Fibroblast of villous mesenchyme (primary cell): ENCODE measurements at places on chromosomes 5 and 9.

GRCh38 chr5:89005990-89006389, 123.0 kb upstream of the MEF2C start:
- no peak for DNase-seq

GRCh38 chr5:88049737-88050136, 218.9 kb downstream of the TMEM161B start:
- no peak for DNase-seq

- DNase-seq = no peak
Observed at GRCh38 chr9:126114409-126114760, 212.2 kb upstream of the MVB12B start.

GRCh38 chr5:118224546-118224945, 763.8 kb downstream of the DTWD2 start:
- no peak for DNase-seq

- no peak for DNase-seq
Observed at GRCh38 chr5:84384604-84385575, at the start of gene EDIL3. Gene EDIL3 (minus strand): TSS chr5:84384880. CDS start chr5:84384374, 506 bp downstream.

GRCh38 chr9:109250771-109251079, 70.1 kb downstream of the EPB41L4B start:
- DNase-seq = no peak

DNA sequence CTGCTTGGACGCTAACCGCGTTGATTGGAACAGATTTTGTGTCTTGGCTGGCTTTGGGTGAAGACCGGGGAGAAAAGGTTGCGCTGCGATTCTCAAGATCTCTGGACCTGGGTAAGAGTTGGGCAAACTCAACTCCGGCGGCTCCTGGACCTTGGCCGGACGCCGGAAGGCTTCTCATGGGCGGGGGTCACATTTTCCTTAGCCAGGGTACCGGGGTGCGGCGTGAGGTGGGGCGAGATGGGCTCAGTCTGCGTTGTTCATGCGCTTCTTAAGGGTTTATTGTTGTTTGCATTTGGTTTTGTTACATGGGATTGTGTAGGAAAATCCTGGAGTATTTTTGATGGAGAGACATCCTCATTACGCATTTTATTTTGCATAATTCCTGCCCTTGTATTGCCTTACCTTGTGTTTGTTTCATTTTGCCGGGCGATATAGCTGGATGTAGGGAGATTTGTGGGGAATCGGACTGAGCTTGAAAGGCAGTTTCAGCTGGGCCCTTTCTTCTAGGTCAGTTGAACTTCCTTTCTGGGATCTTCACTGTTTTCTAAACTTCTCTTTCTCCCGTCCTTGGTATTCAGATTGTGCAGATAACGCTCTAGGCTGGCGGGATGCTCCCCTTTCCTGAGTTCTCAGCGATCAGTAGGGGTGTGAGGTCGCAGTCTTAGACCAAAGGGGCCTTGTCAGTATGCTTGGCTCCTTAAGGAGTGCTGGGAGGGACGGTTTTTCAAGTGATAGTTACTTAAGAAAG, 524 bp downstream of the MEGF10 start:
- no peak for DNase-seq

DNA sequence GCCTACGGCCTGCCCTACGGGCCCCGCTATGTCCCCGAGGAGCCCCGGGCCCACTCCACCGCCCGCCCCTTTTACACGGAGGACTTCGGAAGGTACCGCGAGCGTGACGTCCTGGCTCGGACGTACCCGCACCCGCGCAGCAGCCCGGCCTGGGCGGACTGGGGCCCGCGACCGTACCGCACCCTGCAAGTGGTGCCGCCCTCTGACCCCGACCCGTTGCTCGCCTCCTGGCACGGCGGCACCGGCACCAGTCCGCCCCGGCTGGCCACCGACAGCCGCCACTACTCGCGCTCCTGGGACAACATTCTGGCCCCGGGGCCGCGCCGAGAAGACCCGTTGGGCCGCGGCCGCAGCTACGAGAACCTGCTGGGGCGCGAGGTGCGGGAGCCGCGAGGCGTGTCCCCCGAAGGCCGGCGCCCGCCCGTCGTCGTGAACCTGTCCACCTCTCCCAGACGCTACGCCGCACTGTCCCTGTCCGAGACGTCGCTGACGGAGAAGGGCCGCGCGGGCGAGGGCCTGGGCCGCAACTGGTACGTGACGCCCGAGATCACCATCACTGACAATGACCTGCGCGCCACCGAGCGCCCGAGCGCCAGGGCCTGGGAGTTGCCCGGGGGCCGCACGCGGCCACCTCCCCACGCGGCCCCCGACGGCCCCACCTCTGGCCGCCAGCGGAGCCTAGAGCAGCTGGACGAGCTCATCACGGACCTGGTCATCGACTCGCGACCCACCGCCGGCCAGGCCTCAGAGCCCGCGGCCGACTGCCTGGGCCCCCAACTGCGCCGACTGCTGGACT, 3.4 kb downstream of the AJM1 start:
- no peak for DNase-seq

DNA sequence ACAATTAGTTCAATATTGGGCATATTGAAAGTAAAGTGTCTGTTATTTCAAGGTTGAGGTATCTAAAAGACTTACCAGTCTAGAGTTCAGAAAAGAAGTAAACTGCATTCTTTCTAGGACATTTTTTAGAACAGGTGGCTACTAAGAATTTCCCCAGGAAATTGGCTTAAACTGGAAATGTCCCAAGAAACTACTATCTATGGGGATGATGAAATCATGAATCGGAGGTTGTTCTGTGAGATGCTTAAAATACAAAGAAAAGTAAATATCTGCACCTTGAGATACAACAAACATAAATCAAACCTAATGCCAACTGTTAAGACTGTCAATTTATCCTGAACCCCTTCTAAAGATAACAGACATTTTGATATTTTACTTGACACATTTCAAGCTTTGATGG, 226.5 kb upstream of the NREP start:
- DNase-seq = no peak

DNA sequence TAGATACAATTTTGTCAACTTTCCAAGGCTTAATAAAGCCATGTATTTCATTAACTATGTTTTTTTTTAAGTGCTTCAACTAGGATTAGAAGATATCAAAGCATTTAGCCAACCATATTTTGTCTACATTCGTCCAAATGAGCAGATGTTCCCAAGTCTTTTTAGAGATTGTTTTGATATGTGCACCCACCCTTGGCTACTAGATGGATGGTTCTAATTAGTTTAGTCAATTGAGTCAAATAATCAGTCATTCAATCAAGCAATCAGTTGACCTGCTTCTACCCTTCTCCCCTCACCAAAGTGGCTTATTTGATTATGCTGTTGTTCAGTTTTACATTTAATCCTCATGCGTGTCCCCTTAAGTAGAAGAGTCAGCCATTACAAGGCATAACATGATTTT, 319.5 kb upstream of the TNC start:
- no peak for DNase-seq

DNA sequence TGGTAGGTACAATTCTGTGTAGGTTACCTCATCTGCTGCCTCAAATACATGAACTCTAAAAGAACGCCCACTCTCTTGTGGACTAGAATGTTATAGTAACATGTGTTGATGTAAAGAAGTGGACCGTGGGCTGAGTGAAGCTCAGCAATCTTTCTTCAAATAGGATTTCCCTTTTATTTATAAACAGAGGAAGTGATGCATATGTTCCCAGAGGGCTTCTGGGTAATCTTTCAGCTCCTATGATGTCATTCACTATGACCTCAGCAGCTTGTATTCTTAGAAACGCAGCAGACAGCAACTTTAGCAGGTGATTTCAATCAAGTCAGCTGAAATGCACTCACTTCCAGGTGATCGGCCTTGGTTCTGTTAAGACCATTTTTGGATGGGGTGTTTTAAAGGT, 14.4 kb downstream of the F2RL2 start:
- peak; percentile 51 for DNase-seq

GRCh38 chr9:19451240-19452087, 42.7 kb downstream of the ACER2 start:
- no peak for DNase-seq

GRCh38 chr5:33309536-33310345, 131.0 kb upstream of the TARS1 start:
- DNase-seq = no peak

- DNase-seq = no peak
Observed at GRCh38 chr5:119515192-119515591, 62.9 kb downstream of the HSD17B4 start.

- no peak for DNase-seq
Observed at GRCh38 chr5:114948986-114949621, 220.6 kb downstream of the TRIM36 start.

GRCh38 chr5:59193616-59194319, 610.9 kb downstream of the RAB3C start:
- peak; percentile 95 for DNase-seq

DNA sequence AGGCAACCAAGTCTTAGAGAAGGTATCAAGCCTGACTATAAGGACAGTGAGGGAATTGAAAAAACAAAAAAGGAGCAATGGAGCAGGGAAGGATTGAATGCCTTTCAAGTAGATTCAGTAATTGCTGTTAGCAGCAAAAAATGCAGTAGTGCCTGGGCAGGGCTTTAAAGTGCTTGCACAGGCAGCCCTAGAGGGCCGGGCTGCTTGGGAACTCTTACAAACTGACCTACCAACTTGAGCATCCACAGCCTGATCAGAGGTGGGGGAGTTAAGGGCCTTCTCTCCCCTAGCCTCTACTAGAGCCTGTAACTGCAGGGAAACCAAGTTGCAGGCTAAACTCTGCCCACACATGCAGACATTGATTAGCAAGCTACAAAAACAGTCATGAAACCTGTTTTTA, 19.4 kb downstream of the FXN start:
- no peak for DNase-seq

DNA sequence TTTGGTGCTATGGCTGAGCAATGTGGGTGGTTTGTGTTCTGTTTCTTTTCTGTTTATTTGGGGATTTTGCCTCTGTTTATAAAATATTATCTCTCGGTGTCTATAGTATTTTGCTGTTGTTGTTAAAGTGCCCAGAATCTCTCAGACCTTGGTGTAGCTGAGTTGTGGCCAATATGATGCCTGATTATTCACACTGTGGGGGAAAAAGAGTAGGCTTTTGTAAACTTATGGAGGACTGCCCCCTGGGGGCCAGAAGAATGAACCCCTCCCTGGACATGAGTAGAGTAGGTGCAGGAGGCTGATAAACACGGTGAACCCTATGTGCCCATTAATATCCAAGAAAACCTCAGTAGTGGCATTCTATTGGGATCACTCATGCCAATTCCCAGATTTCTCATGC, 49.0 kb upstream of the DPYSL3 start:
- DNase-seq = peak; percentile 91

GRCh38 chr5:152058267-152058666, 133.6 kb upstream of the GLRA1 start:
- no peak for DNase-seq

DNA sequence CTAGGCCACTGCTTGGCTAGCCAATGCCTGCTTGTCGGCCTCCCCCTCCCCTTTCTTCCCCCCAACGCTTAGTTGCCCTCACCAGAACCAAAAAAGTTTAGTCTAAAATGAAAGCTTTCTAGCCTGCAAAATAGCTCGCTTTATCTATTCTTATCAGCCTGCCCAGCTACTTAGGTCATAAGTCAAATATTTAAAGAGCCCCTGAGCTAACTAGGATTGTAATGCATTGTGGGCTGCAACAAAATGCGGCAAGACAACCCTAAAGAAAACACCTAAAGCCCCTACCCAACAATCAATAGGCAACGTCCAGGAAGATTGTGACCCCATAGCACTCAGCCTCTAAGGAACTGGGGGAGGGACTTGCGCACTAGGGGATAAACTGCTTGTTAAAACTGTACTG, 38.6 kb upstream of the PCSK5 start:
- no peak for DNase-seq

GRCh38 chr9:106287731-106288130, 575.2 kb upstream of the ZNF462 start:
- no peak for DNase-seq

- no peak for DNase-seq
Observed at GRCh38 chr5:10563110-10563944, 543 bp upstream of the ANKRD33B start.

GRCh38 chr5:136210259-136210658, 17.3 kb upstream of the SMIM32 start:
- no peak for DNase-seq

- DNase-seq = no peak
Observed at GRCh38 chr5:136164226-136164625, 28.7 kb downstream of the SMIM32 start.

GRCh38 chr5:37836592-37837413, 3.0 kb downstream of the GDNF start:
- DNase-seq = peak; percentile 40

- DNase-seq = no peak
Observed at GRCh38 chr9:91489361-91489899, 65.8 kb upstream of the NFIL3 start.

DNA sequence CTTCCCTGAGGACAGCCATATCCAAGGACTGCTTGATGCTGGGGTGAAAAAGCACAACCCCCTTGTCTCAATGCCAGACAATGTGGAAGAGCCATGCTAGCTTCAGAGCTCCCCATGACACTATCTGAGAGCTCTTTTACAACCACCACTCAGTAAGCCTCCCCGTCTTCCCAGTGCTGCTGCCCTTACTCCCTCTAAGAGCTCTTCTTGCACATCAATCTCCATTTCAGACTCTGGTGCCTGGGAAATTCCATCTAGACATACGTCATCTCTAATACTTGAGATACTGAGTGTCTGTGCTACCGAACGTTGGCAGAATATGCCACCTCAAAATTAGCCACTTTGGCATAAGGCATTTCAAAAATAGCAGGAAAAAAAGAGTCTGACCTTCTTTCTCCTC, 94.5 kb downstream of the EDIL3 start:
- DNase-seq = peak; percentile 13

DNA sequence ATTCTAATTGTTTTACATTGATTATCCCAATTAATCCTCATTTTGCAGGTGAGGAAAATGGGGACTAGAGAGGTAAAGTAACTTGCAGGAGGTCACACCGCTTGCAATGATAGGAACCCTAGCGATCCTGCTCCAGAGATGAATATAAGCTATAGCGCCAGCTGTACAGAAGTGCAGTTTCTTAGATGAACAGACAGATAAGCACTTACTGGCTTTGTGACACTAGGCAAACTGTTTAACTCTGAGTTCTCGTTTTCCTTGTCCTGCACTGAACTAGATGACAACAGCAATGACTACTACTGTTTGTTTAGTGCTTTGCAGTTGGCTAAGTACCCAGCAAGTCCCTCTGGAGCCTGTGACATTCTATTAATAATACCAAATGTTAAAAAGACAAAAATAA, 11.1 kb downstream of the LHX6 start:
- DNase-seq = no peak

- no peak for DNase-seq
Observed at GRCh38 chr5:5220901-5221631, 80.9 kb downstream of the ADAMTS16 start.
